ENCODE measurements at places on chromosomes 4 and X. TPM values are rescaled to one million over a fixed set of nuclear protein-coding genes. Genes with fewer than 3 reads are reported as not detected.

GRCh38 chr4:176036585-176037205 is 28.9 kb upstream of the WDR17 start:
- no peaks in the 10 kb centered on the region for H3K27me3 ChIP-seq
- no peak overlapping the region for H3K4me3 ChIP-seq
- DNase-seq: no peak
- H3K36me3 ChIP-seq: no peaks in the 10 kb centered on the region

DNA sequence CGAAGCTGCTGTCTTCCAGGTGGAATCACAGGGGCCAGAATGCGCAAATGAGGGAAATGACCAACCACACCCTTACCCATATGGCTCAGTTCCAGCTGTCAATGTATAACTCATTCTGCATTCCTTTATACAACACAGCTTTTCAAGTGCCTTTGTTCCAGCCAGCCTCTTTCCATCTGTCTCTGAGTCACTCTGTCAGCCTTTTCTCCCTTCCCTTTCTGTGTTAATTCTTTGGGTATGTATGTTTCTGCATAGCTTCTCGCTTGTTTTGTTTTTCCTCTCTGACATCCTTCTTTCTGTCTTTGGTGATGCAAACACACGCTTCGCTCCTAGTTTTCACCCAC is 54.5 kb downstream of the RS1 start:
- H3K36me3 ChIP-seq: no peaks in the 10 kb centered on the region
- H3K4me1 ChIP-seq: no peaks in the 10 kb centered on the region
- H3K27me3 ChIP-seq: no peaks in the 10 kb centered on the region
- no peak overlapping the region for H3K4me3 ChIP-seq
- H3K27ac ChIP-seq: no peak overlapping the region

Gene CSAG3
- total RNA-seq: not detected

Gene UFSP2
- 54.7 TPM for total RNA-seq

Gene LPAR4
- total RNA-seq: not detected
